Stimulated activated CD8-positive, alpha-beta memory T cell treated with anti-CD3 and anti-CD28 coated beads, Interleukin-7, amount 100 ng/mL, for 48 hours (primary cell): ENCODE measurements at places on chromosomes 13 and 19.

- no peak for DNase-seq
Observed at GRCh38 chr19:47109541-47110375, 3.8 kb downstream of the ZC3H4 start.

DNA sequence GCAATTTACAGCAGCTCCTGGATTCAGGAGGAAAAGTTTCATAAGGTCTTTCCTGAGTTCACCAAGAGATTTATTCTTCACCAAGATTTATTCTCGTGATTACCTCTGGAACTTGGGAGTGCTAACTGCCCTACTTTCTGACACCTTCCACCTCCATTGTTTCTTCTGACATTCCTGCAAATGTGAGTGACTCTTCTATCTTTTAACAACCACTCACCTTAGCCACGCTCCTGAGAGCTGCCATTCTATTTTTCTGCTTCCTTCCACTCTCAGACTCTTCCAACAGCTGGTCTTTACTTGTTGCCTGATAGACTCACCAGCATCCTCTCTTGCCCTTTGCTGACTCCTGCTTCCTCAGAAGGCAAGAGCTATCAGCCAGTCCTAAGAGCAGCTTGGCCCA lies 11.5 kb upstream of the CBY2 start:
- no peak for DNase-seq

DNA sequence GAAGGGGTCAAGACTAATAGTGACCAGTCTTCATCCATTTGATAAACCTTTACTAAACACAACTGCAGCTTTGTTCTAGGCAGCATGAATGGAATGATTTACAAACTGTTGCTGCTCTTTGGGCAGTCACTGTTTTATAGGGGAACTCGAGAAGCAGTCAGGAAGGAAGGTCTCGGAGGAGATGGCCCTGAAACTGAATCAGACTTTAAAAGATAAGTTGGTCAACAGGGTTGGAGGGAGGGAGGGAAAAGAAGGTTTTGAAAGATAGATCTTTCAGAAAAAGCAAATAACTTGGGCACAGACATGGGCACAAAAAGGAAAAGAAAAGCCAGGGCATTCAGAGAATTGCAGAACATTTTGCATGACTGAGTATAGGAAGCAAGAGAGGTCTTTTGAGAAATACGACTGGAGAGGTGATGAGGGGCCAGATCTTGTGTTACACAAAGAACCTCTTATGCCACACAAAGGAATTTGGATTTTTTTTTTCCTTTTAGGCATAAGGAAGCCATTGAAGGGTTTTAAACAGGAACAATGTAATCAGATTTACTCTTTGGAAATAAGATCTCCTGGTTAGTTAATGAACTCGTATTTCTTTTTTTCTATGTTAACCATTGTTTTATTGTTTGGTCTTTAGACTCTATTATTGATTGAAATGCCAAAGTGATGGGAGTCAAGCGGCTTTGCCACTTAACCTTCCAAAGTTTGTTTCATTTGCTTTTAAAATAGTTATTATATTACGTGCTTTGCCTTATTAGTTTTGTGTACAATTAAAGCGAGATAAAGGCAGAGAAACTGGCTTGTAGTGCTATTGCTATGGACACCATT lies 37.5 kb upstream of the SACS start:
- no peak for DNase-seq

DNA sequence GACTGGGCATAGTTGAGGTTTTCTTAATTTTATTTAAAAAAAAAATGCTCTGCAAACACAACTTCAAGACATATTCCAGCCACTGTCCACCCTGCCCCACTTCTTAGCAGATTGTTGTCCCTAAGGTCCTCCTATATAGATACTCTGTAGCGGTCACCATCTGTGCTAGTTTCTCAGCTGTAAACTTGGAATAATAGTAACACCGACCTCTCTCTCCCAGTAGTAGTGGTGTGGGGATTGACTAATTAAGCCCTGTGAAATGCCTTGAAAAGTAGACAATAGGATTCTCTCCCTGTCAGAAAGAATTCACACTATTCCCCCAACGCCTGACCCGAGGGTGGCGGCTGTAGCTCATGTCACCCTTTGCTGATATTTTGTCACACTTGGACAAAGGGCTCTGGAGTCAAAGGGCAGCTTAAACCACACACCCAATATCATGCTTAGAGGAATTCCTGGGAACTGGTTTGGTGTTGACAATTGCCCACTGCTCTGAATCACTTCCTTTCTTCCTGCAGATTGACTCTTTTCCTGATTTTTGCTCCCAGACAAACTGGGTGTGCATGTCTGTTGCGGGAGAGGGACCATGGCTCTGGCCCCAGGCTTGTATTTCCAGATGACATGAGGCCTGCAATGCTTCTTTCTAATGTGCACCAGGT lies 9.2 kb upstream of the SERP2 start:
- DNase-seq = no peak

- no peak for DNase-seq
Observed at GRCh38 chr13:113813070-113813748, 50.7 kb downstream of the GAS6 start.

DNA sequence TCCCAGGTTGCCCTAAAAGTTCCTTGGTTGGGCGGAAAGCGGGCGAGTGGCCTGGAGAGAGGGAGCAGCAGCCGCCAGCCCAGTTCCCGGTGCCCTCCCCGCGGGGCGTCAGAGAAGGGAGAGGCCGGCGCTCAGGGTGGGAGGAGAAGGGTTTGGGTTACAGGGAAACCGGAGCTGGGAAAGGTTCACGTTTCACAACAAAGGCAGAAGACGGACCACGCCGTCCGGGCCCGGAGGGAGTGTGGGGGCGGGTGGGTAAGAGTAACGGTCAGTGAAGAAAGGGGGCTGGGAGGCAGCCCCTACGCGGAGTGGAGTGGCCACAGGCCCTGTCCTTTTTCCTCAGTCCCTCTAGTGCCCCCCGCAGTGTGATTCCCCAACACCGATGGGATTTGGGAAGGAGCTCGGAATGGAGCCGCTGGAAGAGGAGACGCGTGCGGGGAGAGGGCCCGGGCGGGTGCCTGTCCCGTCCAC lies 1.6 kb downstream of the SIX5 start:
- DNase-seq = no peak

DNA sequence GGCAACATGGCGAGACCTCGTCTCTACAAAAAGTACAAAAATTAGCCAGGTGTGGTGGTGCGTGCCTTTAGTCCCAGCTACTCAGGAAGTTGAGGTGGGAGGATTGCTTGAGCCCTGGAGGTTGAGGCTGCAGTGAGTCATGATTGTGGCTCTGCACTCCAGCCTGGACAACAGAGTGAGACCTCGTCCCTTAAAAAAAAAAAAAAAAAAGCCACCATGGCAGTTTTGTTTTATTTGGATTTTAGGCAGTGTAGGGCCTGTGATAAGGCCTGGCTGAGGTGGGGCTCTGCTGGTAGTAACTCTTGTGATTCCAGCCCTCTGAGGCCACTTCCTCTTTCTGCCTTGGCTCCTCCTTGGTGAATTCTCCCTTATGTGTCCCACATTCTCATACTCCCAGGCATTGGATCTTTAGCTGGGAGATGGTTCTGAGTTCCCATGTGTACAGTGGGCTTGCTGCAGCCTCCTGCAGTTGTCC lies 39.2 kb downstream of the GATAD2A start:
- DNase-seq = no peak

DNA sequence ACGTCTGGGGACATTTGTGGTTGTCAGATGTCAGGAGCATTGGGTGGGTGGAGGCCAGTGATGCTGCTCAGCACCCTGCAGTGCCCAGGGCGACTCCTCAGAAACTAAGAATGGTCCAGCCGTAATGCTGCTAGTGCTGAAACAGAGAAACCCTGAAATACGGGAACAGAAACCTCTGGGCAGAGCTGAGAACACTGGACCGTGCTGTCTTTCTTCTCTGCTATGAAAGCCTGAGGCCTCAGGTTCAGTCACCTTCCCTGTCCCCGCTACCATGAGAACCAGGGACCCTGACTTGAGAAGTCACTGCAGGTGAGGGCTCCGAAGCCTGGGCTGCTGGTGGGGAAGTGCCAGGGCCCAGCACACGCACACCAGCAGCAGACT lies 13.4 kb downstream of the CAPS start:
- no peak for DNase-seq

- no peak for DNase-seq
Observed at GRCh38 chr13:20998649-20999415, 62.6 kb downstream of the LATS2 start.

DNA sequence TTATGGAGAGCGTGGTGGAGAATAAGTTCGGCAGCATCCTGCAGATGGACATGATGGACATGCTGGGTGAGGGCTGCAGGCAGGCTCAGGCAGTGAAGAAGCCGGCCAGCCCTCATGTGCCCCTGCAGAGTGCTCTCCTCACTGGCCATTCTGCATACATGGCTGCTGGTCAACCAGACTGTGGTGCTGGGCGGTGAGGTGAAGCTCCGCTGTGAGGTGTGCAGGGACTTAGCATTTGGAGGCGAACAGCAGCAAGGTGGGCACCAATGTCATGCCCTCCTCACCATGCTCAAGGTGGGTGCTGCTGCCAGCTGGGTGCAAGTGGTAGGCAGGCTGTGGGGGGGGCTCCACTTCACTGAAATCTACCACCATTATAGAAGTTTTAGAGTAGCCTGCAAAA lies 5.7 kb upstream of the ZNF492 start:
- DNase-seq = no peak

DNA sequence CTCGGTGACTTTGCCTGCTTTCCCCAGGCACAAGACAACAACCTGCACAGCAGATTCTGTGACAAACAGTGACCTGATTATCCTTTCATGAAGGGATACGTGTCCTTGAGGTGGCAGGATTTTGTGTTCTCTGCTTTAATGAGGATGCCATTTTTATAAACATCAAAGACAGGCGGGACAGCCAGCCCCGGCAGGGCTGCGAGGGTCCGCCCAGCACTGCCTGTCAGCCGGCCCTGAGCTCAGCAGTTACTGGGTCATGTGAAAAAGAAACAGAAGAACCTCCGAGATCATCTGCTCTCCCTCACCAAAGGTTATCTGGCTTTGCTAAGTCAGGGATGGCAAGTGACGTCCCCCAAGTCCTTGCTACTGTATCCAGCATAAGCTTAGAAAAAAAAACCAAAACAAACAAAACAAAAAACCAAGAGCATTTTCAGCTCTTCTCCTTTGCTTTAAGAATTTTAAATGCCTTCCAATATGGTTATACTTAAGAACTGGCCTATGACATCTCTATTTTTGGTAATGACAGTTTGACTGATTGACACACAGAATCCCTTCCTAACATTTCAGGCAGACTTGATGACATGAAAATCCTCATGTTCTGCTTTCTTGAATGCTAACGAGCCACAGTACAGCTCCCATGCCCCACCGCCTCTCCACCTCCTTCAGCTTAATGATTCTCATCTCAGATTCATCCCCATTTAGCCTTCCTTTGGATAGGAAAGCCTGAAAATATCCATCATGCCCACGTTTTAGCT lies 666.6 kb upstream of the ARGLU1 start:
- no peak for DNase-seq

GRCh38 chr13:63304497-63304896 lies 1888.8 kb upstream of the PCDH20 start:
- no peak for DNase-seq

DNA sequence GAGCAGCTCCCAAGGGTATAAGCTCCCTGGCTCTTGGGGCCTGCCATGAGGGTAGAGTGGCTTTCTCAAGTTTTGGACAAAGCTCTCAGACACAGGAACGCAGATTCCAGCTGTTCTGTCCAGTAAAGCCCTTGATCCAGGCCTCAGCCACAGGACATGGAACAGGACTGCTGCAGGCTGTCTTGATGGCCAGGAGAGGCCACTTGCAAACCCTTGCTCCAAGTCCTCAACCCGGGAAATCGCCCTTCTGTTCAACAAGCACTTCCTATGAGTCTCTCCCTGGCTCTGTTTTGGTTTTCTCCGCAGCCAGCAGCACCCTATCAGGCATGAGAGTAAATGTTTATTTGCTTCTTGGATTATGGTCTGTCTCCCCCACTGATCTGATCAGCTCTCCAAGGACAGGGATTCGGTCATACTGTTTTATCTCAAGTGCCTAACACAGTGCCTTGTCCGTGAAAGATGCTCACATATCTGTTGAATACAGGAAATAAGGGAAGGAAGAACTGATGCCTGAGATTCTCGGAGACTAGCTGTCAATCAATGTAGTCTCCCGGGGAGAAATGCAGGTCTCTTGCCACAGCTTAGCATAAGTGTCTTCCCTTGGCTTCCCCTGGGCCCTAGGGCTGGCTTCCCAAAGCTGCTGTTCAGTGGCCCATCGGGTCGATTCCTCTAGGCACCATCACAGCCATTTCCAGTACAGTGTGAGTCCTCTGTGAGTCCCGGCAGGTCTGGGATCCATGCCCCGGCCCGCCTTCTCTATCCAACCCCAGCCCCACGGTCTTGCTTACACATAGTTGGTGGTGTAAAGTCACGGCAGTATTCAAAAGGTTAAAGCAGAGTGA lies 90.8 kb downstream of the TSHZ3 start:
- no peak for DNase-seq

DNA sequence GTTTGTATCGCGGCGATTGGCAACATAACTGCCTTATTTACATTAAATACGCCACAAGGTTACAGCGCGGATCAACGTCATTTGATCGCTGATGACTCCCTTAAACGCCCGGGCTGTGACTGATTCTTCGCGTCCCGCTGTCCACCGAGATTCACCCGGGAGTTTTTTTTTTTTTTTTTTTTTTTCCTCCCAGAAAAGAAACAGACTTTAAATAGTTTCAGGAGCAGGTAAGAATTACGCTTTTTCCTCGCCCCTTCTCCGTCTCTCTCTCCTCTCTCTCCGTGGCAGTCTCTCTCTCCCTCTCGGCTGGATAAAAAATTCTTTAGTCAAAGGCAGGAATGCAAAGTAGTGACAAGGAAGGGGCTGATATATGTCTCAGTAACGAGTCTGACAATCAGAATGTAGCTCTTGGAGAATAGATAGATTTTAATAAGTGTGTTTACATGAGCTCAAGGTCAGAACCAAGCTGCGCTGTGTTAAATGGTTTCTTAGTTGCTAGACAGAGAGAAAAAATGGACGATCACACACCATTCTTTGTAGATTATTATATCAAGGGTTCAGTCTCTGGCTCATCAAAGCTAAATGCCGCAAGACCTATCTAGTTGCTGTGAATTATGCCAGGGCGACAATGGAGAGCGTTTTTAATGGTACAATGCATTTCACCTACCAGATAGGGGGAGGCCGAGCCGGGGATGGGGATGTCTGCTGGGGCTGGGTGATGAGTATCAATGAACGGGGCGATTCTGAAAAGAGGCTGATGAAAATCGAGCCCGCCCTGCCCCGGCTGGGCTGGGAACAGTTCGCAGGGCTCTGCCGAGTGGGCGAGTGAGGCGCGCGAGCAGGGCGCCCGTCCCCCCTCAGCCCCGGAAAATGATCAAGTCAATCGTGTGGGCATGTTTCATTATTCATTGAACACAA lies 147.2 kb upstream of the ZNF536 start:
- DNase-seq = no peak
